ENCODE measurements at places on chromosomes 12 and 14.

- DNase-seq = no peak
Measured at GRCh38 chr14:58060898-58061297, 91.1 kb downstream of the ARMH4 start.

DNA sequence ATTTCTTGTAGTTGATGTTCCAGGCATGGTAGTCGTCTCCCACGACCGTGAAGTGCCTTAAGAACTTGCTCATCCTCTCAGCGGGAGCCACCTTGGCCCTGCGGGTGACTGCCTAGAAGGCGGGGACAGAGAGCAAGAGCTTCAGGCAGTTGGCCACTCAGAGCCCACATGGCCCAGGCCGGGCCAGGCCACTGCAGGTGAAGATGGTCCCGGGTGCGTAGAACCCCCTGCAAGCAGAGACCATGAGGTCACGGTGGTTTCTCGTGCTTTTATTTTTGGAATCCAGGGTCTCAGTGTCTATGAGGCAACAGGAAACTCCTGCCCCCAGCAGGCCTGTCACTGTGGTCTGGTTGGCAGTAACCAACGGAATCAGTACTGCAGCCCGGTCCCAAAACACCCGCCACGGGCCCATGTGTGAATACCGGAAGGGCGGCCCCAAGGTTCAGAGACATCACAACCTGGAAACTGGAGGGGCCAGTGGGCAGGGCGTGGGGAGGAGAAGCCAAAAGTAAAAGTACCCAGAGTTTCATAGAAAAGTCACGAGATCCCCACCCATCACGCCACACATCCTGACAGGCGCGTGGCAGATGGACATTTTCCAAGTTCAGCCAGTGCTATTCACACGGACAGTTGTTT lies 27.5 kb downstream of the HVCN1 start:
- peak; percentile 79 for DNase-seq

DNA sequence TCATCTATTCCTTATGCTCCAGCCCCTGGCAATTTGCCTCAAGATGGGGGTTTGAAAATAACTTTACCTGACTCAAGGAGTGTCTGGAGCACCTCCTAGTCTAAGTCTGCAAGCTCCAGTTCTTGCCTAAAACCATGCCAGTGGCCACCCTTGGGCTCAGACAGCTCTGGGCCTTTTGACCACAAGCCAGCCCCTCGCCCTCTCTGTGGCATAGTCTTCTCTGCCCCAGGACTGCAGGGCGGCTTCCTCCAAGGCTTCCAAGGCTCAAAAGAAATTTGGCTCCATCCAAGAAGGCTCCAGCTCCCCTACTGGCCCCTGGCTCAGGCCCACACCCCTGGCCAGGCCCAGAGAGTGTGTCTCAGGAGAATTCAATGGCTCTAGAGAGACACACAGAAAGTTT lies 14.8 kb downstream of the ACVRL1 start:
- DNase-seq = no peak

DNA sequence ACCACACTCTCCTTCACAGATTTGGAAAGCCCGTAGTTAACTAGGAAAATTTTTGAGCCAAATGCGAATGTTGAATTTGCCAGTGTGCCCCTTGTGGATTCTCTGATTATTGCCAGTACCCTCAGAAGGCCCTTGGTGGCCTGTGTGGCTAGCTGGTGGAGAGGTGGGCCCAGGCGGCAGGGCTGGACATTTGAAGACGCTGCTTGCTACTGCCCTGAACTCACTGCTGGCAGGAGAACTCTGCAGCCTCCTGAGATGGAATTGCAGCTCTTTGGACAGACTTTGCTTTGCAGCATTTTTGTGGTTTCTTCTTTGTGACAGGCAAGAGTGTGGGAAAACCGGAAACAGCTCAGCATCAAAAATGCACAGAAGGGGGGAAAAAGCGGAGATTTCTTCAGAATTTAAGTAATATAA lies 97.6 kb downstream of the TGFB3 start:
- DNase-seq = no peak

- no peak for DNase-seq
Measured at GRCh38 chr14:103418481-103418818, 33.2 kb downstream of the MARK3 start.

GRCh38 chr12:67501362-67501761 lies 147.2 kb upstream of the DYRK2 start:
- DNase-seq = no peak

DNA sequence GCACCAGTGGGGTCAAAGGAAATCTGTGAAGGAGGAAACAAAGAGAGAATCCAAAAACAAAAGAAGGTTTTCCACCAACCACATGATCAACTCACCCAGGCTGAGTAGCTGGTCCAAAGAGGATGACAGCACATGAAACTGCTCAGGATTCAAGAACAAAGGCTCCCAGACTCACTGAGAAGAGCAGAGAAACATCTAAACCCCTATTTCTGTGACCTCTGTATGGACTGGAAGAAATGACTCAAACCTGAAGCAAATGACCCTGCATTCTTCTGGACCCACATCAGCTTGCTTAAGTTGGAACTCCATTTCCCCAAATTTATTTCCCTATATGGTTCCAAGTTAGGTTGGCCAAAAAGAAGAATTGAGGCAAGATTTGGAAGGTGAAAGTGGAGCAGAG lies 26.3 kb downstream of the TC2N start:
- DNase-seq = no peak
